ENCODE measurements at places on chromosomes 6 and 20.

- no peak for DNase-seq
Observed at GRCh38 chr20:20665606-20666332, 46.7 kb downstream of the RALGAPA2 start.

- DNase-seq, result no peak
Observed at GRCh38 chr6:163348789-163349680, 65.5 kb upstream of the QKI start.

- no peak for DNase-seq
Observed at GRCh38 chr20:39829256-39829655, 859.8 kb downstream of the MAFB start.

GRCh38 chr20:63956664-63957003 is 418 bp upstream of the UCKL1 start:
- no peak for DNase-seq

- no peak for DNase-seq
Observed at GRCh38 chr6:135114355-135115145, 59.9 kb upstream of the HBS1L start.

- DNase-seq, result no peak
Observed at GRCh38 chr6:140063021-140063399, 688.6 kb upstream of the CITED2 start.

GRCh38 chr6:43904311-43905123 is 134.5 kb downstream of the VEGFA start:
- no peak for DNase-seq

DNA sequence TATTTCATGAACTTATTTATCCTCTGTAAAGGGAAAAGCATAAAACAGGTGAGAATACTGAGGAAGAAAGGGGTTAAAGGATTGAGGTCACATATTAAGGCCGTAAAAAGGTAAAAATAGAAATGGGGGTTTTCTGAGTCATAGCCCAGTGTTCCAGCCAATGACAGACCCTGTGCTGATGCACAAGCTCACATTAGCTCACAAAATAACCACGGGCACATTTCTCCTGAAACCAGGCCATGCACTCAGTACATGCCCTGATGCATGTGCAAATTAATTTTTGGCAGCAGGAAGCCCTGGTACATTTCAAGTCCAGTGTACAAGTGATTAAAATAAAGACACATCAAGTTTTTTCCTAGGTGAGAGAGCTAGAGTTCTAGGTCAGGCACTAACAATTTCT is 194.4 kb downstream of the TMEM200A start:
- no peak for DNase-seq

DNA sequence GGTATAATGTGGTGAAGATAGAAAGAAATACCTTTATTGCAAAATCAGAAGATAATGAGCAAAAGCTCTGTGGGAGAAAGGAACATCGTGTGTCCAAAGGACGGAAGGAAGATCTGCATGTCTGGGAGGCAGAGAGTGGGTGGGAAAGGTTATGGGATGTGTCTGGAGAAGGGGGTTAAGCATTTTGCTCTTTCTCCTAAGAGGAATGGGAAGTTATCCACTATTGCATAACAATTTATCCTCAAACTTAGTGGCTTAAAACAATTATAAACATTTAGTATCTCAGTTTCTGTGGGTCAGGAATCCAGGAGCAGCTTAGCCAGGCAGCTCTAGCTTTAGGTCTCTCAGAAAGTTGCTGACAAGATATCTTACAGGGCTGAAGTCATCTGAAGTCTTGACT is 229.1 kb upstream of the CITED2 start:
- no peak for DNase-seq

DNA sequence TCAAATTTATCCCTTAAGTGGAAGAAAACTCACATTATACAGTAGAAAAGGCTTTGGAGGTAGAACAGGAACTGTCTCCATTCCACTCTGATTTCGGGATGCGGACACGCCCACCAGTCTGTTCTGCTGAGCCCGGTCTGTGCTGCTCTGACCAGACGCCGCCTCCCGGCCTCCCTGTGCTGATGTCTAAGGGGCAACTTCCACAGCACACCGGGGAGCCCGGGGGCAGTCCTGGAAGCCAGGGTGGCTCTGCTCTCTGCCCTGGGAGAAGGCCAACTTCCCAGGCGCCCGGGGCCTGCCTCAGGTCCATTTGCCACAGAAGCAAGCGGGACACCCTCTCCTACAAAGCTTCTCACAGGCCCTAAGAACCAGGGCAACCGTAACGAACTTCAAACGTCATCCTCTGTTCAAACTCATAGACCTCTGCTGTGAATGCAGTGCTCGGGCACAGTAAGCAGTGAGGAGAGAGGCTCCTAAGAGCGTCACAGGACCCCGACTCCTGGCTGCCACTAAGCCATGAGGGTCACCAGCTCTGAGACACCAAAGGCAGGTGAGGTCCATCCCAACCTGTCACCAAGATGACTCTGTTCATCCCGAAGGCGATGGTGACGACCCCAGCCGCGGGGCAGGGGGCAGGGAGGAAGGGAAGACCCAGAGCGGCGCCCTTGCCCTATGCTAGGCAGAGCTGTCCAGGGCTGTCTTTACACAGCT is 5.6 kb downstream of the TAF4 start:
- DNase-seq, result no peak

GRCh38 chr6:77447254-77447653 is 16.0 kb downstream of the HTR1B start:
- no peak for DNase-seq

GRCh38 chr6:14783594-14783993 is 462.3 kb upstream of the JARID2 start:
- no peak for DNase-seq

DNA sequence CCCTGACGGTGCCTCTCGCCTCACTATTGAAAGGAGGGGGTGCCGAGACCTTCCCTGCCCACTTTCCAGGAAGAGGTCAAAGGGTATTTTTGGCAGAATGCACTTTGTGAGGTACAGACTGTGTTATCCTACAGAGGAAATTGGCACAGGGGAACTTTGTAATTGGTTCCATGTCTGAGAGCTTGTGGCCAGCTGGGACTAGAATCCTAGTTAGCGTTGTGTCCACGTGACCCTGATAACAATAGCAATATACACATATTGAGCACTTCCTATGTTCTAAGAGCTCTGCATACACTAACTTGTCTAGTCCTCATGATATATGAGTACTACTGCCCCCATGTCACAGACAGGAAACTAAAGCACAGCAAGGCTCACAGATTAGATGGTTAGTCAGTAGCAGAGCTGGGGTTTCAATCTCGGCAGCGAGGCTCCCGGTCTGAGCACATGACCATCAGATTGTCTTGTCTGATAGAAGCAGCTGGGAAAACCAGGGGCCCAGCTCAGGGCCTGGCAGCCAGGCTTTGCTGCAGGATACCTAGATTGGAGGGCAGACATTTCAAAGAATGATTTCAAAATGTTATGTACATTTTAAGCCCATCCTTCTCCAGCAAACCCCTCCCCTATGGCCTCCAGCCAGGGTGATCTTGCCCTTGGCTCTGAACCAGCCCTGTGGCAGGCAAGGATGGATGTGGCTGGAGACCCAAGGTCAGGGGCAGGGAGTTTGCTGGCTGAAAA is 1.4 kb downstream of the MAPK13 start:
- DNase-seq, result no peak

DNA sequence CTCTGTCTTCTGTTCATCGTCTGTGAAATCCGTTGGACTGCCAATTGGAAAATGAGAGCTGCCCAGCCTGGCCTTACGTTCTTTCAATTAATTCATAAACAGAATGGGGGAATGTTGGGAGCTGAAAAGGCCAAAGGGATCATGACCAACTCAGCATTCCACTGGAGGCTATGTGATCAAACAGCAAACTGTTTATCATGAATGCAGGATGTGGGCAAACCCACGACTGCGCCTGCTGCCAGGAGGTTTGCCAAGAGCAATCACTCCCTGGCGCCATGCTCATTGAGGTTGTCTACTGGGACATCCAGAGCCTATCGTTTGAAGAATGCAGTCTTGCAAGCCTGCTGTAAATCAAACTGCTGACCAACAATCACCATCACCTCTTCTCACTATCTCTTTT is 9.3 kb upstream of the FKBP1A start:
- no peak for DNase-seq

GRCh38 chr20:48205281-48205782 is 420.1 kb upstream of the SULF2 start:
- DNase-seq, result no peak

DNA sequence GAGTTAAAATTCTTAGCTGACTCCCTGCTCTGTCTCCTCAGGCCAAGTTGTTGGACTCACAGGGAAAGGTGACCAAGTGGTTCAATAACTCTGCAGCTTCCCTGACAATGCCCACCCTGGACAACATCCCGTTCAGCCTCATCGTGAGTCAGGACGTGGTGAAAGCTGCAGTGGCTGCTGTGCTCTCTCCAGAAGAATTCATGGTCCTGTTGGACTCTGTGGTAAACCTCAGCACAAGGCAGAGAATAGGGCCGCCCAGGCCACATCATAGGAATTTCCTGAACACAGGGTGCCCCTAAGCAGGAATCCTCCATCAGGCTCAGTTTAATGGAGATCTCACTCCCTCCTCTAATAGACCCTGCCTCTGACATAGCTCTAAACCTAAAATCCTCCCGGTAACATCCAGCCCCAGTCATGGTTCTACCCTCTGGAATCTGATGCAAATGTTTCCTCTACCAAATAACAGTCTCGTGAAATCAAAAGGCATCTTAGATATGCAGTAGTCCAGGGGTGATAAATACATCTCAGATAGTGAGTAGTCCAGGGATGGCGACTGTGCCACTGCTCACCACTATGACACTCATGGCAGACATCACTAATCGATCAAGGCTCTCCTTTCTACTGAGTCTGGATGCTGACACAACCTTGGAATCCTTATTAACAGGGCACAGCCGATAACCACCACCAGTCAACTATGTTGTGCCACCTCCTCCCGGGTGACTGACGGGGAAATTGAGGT is 18.3 kb downstream of the BPIFB1 start:
- DNase-seq, result no peak

DNA sequence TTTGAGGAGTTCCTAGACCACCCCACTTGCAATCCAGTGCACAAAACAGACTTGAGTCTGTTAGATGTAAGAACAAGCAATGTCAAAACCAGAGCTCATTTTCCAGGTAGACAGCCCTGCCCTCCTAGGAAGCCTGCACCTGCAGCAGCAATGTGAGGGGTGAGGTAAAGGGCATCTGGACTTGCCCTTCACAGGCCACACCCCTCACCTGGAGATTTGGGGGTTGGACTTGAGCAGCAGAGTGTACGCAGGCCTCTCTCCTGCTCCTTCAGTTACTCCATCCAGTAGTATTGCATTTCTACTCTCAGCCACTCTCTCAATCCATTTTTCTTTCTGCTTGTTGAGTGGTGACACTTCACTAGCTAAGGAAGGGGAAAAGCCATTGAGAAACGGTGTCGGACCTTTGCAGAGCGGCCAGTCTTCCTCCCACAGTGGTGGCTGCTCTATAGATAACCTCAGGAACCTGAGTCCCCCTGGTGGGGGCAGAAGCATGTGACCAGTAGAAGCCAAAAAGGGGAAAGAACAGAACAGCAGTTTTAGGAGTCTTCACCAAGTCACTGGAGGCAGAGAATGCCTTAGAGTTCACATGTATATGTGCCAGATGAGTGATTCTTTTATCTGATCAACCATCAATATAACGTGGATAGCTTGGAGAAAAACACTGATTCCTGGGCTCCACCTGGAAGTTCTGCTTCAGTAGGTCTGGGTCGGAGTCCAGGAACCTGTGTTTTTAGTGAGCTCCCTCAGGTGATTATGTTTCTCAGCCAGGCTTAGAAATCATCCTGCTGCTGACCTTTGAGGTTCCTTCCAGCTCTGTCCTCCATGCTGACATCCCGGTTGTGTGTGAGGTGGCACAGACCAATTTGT is 28.0 kb downstream of the ARFGEF2 start:
- no peak for DNase-seq

GRCh38 chr6:113623129-113623528 is 234.0 kb upstream of the MARCKS start:
- DNase-seq, result no peak

- no peak for DNase-seq
Observed at GRCh38 chr6:164195278-164195941, 780.9 kb downstream of the QKI start.

GRCh38 chr20:49326026-49326425 is 48.2 kb upstream of the ZNFX1 start:
- peak; percentile 54 for DNase-seq

- DNase-seq, result no peak
Observed at GRCh38 chr20:49690899-49691620, 22.6 kb downstream of the B4GALT5 start.

DNA sequence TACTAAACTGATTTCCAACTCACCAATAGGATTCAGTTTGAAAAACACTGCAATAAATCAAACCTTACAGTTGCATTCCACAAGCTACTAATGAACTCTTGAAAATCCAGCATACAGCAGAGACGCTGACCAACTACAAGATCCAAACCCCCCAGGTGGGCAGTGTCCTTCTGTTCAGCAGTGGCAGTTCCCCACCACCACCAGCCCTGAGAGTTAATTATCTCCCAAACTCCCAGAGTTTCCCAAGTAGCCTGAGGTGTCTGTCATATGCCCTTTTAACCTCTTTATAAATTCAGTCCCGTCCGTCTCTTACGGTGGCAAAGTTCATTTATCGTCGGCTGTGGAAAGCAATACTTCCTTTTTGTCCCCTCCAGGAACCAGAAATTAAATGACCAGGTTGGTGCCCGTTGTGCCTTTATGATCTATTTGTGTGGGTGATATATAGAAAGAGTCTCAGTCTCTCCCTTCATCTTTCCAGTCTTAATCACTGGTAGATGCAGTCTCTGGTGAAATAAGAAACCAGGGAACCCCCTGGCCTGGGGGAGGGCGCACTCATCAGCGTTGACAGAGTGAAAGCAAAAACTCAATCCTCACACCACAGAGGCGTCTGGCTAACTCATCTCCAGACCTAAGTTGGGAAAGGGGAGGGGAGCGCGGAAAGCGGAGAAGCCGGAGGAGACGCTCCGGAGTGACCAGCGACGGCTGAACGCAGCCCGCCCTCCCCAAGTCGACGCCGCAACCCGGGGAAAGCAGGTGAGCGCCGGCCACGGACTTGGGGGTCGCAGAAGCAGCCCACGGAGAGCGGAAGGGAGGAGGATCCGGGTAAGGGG is 717 bp downstream of the MRPL14 start:
- DNase-seq, result no peak

DNA sequence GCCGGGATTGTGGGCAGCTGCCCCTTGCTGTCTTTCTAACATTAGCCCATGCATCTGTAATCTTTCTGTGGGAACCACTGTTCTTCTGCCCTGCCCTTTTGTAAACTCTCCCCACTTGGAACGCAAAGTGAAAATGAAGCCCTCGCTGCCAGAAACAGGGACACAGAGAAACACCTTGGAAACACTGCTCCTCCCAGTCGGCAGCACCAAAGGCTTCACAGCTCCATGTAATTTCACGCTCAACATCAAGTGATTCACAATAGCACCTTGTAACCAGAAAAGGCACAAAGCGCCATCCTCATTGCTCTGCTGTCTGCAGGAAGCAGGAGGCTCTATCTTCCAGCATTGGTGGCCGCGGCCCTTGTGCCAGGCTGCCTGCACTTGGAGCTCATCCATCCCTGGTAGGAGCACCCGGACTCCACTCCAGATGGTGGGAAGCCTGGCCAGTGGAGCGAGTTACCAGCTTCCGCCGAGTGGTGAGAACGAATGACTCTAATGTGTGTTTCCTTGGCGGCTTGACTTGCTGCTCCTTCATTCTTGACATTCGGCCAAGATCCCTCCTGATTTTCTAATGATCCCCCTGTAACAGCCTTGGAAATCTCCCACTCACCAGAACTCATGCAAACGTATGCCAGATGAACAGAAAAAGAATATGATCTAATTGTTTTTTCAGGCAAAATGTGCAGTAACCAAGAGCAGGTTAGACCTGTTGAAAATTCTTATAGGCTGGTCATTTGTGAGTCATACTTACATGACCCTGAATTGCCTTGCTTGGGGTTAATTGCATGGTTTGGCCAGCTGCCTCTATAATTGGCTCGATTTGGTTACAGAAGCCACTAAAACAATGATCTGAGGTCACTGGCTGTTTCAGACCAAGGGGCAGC is 169.1 kb upstream of the CDYL start:
- DNase-seq, result no peak
